Cardiac septum (tissue), 1 donor: ENCODE measurements at places on chromosomes 5 and 9. TPM values are rescaled to one million over a fixed set of nuclear protein-coding genes. Genes with fewer than 3 reads are reported as not detected.

Gene SLC6A7
- not detected for total RNA-seq

GRCh38 chr9:79974806-79975422, 403.1 kb downstream of the TLE4 start:
- DNase-seq, result no peak

DNA sequence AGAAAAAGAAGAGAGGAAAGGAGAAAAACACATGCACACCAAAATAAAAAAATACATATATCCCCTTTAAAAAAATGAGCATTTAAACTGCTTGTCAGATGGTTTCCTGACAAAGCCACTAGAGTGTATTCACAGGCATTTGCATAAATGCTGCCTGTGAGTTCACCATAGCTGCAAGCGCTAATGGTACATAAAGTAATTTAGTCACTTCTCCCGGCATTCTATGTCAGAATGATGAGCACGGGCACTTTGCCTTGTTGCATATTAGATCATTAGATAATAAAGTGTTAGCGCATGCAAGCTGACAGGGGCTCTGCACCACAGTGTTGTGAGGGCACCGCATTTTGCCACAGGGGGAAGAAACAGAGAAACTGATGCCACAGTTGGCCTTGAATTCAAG, 280.6 kb downstream of the EBF1 start:
- no peak for DNase-seq

- no peak for DNase-seq
Observed at GRCh38 chr5:112706446-112707016, 31.2 kb upstream of the APC start.

GRCh38 chr9:129687391-129687790, 21.9 kb downstream of the PRRX2 start:
- no peak for DNase-seq

DNA sequence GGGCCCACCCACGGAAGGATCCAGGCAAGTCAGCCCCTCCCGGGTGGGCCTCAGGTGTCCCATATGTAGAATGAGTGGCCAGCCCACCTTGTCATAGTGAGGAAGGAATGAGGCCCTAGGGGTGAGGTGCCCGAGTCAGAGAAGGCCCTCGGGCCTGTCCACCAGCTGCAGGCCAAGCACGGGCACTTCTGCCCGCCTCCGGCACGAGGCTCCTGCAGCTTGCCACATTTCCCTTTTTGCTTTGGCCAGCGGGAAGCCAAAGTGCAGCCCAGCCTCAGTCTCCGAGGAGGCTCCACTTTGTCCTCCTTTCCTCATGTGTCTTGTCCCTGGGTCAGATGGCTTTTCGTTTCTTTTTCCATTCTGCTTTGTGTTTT, 72.9 kb downstream of the PSMB7 start:
- no peak for DNase-seq
